ENCODE measurements at places on chromosomes 1 and 21.

DNA sequence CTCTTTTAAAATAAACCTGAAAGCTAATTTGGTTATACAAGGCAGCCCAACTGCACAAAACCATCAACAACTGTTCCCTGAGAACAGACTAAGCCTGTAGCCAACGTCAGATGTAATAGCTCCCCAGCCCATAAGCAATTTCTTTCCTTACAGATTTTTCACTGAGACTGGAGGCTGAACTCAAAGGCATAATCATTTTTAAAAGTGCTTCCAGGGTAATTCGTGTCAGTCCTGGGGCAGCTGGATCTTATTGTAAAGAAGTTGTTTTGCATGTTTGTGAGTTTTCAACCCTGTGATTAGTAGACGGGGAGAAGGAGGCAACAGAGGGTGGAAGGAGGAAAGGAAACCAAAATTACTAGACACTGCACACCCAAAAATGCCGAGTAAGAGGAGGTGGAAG lies 3.2 kb downstream of the DPT start:
- DNase-seq, result no peak

DNA sequence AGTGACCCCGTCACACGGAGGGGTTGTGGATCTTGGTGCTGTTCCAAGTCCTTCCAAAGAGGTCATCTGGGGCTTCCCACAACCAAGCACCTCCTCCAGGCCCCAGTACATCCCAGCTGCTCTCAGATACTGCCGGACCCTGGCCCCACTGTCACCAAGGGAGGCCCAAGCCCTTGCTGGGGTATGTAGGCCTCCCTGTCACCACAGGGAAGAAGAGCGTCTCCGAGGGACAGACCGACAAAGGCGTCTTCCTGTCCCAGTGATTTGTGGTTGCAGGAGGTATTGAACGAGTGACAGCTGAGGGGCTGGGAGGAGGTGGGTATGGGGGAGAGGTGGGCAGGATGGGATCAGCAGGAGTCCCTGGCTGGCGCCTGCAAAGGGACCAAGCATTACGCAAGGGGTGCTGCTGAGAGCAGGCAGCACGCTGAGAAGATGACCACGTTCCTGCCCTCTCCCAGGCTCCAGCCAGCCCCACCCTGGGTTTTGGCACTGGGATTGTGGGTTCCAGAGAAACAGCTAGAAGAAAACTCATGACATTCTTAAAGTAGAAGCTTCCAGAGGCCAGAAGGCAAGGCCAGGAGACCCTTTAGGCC lies 29.7 kb downstream of the LRP8 start:
- DNase-seq, result no peak

GRCh38 chr1:31299365-31299764 lies 2.5 kb downstream of the ZCCHC17 start:
- DNase-seq, result no peak

GRCh38 chr1:34777519-34778321 lies 3.3 kb upstream of the GJB3 start:
- no peak for DNase-seq

DNA sequence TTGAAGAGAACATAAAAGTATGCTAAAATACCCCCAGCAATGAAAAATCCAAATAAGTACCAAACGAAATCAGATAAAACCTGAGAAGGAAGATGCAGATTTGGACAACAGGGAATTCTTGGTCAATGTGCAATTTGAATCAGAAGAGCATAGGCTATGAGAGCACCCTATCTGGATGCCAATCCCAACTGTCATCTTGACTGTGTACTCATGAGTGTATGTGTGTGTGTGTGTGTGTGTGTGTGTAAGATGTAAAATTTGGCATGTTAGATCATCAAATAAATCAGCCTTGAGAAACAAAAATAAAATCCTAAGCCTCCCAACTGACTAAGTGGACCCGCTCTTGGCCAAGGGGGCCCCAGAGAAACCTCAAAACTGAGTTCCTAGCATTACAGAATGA lies 18.0 kb upstream of the SPRR2G start:
- no peak for DNase-seq

DNA sequence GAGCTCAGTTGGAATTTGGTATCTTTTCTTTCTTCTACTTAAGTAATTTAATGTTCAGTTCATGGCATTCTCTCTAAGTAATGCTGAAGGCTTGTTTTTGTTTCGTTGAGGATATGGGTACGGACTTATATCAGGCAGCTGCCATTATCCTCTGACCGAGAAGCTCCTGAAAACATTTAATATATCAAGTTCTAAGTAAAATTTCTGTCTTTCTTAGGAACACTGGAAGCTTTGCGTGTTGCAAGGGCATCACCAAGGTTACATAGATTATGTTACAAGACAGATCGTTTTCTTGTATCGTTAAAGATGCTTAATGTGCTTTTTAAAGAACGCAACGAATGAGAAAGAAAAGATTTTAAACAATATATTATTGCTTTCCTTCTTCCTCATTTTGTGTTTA lies 1.0 kb upstream of the GALNT2 start:
- DNase-seq, result no peak

DNA sequence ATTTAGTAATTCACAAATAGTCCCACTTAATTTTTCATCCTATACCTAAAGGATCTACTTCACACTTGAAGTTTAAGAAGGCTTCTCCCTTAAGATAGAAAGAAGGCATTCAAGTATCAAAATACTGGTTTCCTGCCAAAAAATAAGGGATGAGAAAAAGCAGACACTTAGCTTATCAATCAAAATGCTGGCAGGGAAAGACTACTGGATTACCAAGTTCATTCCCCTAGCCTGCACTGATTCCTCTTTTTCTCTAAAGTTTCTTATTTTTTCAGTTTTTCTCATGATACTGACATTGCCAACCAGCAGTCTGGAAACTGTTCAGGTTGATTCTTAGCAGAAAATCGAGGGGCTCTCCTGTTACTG lies 204.6 kb downstream of the GABPA start:
- DNase-seq, result no peak

DNA sequence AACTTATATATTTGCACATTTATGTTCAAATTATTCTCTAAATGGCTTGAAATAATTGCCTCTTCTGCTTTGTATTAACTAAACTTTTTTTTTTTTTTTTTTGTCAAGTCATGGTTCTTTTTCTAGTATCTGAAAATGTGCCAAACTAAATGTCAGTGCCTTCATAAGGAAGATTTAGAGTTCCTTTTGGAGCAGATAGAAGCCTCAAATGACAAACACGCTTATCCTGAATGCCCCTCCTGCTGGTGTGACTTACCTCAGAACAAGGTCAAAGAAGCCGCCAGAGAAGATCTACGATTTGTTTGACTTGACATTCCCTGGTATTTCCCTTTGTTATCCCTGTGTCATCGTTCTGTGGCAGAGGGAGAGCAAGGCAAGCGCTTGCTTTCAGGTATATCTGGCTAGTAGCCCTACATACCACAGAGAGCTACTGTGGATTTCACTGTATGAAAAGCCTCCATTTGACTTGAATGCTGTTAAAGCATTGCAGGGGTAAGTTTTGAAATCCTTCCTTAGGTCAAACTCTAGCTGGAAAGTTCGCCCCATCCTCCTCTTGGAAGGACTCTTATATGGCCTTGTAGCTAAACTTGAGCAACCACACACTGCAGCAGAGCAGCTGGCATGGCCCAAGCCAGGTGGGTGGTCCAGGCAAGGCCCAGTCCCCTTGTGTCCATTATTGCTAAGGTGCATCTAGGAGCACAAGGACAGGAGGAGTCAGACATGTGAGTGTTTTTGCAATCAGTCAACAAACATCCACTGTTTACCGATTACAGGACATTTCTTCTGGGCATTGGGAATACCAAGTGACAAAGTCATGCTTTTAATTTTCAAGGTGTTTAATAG lies 285.4 kb upstream of the USP25 start:
- DNase-seq, result no peak

- DNase-seq, result peak; percentile 14
These were observed 274.5 kb downstream of the CTH start for GRCh38 chr1:70685300-70686286.

DNA sequence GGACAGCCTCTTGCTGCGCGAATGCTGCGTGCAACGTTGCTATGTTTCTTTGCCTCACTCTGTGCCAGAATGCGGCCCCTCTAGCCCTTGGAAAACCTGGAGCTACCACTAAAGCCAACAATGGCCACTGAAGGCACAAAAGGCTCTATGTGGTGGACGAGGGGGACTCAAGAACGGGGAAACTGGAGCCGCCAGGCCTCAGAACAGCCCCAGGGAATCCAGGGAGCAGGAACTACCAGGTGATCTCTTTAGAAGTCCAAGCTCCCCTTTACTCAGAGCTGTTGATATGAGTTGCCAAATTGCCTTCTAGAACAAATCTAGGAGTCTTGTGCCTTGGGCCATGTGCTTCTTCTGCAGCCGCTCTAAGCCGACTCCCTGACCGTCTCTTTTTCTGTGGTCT lies 113.8 kb upstream of the ERRFI1 start:
- DNase-seq, result no peak
